ENCODE measurements at places on chromosomes 11 and 22.

- no peak for DNase-seq
These were observed 43.2 kb downstream of the KIAA1671 start for GRCh38 chr22:24995649-24996180.

DNA sequence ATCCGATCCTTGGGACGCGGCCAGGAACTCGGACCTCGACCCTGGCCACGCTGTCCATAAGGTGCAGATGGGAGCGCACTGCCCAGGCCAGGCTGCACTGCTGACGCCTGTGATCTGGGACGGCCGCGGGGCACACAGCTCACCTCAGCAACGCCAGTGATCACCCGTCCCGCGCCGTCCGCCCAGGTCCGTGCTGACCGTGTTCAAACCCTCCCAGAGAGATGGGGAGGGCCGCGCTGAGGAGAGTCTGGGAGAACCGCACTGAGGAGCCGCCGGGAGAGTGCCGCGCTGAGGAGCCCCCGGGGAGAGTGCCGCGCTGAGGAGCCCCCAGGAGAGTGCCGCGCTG is 636 bp downstream of the KCNQ1OT1 start:
- no peak for DNase-seq

DNA sequence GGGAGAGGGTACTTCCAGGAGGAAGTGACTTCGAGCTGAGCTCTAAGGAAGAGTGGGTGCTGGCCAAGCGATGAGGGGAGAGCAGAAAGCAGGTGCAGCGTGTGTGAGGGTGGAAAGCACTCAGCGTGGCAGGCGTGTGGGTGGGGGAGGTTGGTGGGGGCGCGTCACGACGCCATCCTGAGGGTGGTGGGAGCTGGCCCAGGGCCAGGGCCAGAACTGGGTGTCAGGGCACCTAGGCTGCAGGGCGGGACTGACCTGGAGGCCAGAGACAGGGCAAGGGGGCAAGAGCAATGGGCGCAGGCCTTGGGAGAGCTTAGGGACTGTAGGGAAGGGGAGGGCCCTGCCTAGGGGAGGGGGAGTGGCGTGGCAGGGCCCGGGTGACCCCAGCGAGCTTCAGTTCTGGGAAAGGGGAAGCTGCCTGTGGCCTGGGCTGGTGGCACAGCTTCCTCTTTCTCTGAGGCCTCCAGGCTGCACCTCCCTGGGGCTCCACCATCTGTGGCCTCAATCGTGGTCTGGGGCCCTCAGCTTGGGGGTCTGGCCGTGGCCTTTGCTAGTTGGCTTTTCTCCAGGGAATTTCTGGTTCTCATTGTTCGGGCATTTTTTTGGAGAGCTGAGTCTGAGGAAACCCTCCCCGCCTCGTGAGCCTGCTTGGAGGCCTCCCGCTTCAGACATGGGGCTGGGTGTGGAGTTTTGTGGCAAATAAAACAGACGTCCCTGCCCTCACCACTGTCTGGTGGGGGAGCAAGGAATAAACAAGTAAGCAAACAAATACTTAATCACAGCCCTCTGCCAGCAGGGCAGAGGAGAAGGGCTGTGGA is 8.9 kb downstream of the RELT start:
- no peak for DNase-seq

GRCh38 chr11:80261776-80262175 is 820.9 kb upstream of the TENM4 start:
- no peak for DNase-seq

DNA sequence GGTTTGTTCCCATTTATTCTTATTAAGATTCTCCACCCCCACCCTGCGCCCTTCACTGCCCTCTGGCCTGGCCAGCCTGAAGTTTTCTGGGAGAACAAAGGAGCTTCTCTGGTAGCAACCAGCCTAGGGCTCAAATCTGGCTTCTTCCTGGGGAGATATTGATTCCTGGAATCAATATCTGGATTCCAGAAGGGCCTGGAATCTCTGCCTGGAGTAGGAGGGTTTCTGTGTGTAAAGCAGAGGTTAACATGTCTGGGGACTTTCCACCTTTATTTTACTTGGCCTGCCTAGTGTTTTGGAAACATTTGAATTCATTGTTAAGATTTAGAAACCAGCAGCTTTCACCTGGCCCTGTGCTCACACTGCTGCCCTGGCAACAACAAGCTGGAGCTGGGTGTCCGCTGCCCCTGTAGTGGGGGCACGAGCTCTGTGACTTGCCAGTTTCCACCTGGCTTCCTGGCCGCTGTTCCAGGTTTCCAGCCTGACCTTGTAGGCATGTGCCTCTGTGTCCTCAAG is 5.5 kb downstream of the C11orf91 start:
- DNase-seq = no peak

GRCh38 chr22:29338398-29338797 is 22.9 kb upstream of the RASL10A start:
- no peak for DNase-seq

DNA sequence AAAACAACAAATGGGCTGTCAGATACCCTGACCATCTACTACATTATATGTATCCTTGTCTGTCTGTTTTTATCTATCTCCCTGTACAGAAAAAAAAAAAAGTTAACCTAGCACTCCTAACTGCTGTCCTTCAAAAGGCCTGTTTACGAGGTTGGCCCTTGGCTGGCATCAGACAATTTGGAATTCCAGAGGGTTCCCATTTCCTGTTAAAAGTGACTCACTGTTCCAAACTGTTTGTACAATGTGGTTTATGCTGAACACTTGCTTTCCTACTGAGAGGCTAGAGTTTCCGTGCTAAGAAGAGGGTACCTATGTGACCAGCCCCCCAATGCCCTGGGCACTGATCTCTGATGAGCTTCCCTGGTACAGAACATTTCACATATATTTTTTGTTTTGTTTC is 65.9 kb upstream of the HMGXB4 start:
- DNase-seq = no peak

DNA sequence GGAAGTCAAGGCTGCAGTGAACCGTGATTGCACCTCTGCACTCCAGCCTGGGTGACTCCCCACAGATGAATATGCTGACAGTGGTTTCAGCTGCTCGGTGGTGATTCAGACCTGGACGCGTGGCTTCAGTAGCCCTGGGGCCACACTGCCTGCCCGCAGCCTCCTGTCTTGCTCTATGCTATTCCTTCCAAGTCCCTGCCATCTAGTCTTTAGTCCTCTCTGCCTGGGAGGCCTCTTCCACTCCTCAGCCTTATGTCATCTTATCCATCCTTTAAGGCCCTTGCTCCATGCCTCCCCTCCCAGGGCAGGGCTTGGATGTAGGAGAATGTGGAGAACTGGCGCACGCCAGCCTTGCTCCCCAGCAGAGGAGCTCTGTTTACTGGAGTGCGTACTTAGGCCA is 23.0 kb downstream of the YDJC start:
- DNase-seq = no peak

- DNase-seq = no peak
These were observed 27.2 kb downstream of the EIF3M start for GRCh38 chr11:32610797-32611352.

- DNase-seq = no peak
These were observed 21.8 kb upstream of the DRG1 start for GRCh38 chr22:31377612-31378011.

DNA sequence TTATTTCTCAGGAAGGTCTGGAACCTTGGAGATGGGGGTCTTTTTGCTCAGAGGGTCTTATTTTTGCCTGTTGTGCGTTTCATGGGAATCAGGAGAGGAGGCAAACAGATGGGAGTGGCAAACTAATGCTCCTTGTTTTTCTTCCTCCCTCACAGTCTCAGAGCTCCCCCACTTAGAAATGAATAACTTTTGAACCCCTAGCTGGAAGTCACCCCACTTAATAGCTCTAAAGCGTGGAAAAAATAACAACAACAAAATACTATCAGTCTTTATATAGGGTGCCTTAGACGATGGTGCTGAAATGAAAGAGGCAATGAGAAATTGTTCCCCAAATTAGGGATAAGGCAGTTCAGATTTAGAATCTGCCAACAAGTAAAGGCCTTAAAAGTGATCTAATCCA is 76.8 kb upstream of the BDNF start:
- DNase-seq = no peak

- no peak for DNase-seq
These were observed 59.2 kb downstream of the CACNG2 start for GRCh38 chr22:36644333-36644757.

DNA sequence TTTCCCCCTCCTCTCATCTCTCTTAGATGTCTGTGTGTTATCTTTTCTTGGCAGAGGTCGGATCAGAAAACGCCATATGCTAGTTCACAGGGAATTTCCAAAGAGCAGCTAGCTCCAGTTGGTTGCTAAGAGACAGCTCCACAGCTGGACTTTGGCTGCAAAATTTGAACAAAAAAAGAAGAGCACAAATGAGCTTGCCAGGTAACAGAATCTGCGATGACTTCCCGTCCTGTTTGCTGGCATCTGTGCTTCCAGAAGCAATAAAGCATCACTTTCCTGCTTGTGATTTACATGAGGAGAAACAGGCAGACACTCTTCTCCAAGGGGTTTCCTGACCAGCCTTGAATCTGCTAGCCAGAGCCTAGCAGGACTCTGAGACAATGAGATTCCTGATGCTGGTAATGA is 596.0 kb upstream of the B3GAT1 start:
- no peak for DNase-seq

GRCh38 chr11:57466680-57467079 is 6.4 kb downstream of the RTN4RL2 start:
- DNase-seq = no peak

DNA sequence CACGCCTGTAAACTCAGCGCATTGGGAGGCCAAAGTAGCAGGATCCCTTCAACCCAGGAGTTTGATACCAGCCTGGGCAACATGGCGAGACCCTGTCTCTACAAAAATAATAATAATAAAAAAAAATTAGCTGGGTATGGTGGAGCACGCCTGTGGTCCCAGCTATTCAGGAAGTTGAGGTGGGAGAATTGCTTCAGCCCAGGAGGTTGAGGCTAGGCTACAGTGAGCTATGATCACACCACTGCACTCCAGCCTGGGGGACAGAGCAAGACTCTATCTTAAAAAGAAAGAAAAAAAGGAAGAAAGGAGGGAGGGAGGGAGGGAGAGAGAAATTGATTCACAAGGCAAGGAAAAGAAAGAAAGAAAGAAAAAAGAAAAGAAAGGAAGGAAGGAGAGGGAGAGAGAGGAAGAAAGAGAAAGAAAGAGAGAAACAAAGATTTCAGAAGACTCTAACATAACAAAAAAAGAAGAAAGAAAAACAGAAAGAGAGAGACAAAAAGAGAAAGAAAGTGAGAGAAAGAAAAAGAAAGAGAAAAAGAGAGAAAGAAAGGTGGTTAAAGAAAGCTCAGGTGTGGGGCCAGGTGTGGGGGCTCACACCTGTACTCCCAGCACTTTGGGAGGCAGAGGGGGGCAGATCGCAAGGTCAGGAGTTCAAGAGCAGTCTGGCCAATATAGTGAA is 37.3 kb upstream of the MYH9 start:
- no peak for DNase-seq

- no peak for DNase-seq
These were observed 746.1 kb upstream of the LRRC4C start for GRCh38 chr11:42205518-42205917.

DNA sequence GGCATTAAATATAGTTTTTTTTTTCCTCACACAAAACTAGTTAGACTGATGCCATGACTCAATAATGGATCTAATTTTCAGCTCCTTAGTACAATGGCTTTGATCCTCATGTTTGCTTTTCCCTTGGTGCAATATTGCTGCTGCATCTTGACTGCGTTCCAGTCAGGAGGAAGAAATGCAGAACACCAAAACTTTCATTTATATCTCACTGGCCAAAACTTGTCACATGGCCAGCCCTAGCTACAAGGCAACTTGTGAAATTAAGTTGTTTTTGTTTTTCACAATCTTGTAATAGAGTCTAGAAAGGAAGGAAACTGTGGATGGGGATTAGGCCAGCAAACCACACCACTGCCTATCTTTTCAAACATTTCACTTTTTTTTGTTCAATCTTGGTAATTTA is 36.7 kb downstream of the SMC1B start:
- DNase-seq = no peak

DNA sequence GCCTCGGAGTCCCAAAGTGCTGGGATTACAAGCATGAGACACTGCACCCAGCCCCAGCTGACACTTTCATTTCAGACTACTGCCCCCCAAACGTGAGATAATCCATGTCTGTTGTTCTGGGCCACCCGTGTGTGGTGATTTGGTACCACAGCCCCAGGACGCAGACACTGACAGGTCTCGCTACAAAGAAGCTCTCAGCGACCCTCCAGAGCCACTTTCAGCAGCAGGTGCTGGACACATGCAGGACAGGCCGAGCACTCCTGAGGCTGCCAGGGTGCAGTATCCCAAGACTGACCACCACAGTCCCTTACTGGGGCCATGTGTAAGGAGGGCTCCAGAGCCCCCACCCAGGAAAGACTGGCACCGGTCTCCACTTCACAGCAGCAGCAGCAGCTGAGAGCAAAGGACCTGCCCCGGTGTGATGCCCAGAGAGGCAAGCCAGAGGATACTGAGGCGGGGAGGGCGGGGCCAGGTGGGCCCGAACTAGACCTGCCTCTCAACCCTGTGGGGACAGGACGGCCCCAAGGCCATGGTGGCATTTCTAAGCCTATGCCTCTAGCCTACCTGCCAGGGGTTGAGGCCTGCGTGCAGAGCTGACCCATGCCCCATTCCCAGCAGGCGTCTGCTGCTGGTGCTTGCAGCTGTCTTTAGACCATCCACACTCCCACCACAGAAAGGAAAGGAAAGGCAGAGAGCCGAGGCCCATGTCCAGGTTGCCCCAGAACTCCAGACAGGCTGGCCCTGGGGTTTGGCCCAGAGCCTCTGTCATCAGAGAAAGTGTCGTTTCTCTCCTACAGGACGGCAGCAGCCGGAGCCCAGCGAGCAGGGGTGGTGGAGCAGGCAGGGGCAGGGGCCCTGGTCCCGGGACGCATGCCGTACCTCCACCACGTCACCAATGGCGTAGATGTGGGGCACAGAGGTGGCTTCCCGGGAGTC is 28.0 kb upstream of the GNB1L start:
- no peak for DNase-seq

- DNase-seq = no peak
These were observed 13.6 kb downstream of the RIBC2 start for GRCh38 chr22:45427114-45427513.

GRCh38 chr11:93481279-93481678 is 61.9 kb downstream of the SMCO4 start:
- DNase-seq = no peak

GRCh38 chr11:12005476-12005875 is 3.0 kb downstream of the DKK3 start:
- DNase-seq = no peak

DNA sequence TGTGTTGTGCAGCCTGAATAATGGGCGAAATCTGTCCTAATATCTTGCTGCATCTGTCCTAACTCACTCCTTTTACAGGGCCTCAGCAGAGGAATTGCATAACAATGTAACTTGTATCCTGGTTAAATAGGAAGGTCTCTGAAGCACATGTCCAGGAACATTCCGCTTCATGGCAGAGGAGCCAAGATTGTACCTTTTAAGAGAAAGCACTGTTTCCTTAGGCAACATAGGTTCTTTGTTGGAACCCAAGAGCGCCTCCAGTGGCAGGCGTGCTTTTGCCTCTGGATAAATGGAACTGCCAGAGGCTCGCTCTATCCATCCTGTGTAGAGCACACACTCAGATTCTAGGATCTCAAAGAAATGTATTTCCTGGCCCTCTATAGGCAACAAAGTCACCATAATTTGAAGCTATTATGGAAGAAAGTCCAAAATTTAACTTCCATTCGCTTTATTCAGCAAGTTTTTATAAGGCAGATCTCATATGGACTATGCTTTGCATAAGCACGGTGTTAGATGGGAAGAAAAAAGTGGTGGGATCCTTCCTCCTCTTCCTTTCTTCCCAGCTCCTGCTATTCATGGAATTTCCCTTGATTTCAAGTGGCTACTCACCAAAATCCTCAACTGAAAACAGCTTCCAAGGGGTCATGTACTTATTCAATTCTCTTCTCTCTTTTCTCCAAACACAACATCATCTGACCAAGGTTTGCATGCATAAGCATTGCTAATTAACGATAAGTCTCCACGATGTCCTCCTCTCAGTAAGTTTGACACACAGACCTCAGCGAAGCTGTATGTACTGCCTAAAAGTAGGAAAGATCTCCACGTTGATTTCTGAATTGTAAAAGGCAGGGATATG is at the start of gene BLID:
Gene BLID (minus strand): TSS at position 692 of the 856 bp plus-strand sequence. CDS start 293 bp downstream, at position 399.
- DNase-seq = no peak

All from stimulated activated CD8-positive, alpha-beta memory T cell treated with anti-CD3 and anti-CD28 coated beads, Interleukin-4, amount 100 ng/mL, for 24 hours (primary cell).